ENCODE measurements at places on chromosomes 1 and 21.

- DNase-seq: no peak
These were observed 13.0 kb downstream of the TAL1 start for GRCh38 chr1:47219001-47219400.

DNA sequence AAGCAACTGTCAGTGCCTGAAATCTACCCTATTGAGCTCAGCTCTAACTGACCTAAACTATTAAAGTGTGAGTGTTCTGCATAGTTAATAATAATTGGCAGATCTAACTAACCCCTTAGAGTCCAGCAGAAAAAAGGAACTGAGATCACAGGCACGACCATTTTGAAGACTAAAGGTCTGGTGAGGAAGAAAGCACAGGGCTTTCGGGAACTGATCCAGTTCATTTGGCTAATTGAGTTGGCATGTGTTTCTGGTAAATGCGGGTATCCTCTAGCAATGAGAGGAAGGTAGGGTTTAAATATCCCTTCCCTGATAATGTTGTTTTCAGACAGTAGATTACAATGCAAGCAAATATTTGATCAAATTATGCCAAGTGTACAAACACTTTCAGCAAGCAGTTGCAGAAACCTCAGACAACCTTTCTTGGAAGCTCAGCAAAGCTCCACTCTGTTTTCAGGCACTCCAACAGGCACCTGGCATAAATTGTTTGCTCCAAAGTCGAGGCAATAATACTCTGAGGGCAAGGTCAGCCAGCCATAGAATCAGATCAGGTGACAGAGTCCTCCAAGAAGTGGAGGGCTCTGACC lies 100.8 kb downstream of the KCNK1 start:
- no peak for DNase-seq

- no peak for DNase-seq
These were observed 8.8 kb downstream of the TSEN15 start for GRCh38 chr1:184060316-184060715.

DNA sequence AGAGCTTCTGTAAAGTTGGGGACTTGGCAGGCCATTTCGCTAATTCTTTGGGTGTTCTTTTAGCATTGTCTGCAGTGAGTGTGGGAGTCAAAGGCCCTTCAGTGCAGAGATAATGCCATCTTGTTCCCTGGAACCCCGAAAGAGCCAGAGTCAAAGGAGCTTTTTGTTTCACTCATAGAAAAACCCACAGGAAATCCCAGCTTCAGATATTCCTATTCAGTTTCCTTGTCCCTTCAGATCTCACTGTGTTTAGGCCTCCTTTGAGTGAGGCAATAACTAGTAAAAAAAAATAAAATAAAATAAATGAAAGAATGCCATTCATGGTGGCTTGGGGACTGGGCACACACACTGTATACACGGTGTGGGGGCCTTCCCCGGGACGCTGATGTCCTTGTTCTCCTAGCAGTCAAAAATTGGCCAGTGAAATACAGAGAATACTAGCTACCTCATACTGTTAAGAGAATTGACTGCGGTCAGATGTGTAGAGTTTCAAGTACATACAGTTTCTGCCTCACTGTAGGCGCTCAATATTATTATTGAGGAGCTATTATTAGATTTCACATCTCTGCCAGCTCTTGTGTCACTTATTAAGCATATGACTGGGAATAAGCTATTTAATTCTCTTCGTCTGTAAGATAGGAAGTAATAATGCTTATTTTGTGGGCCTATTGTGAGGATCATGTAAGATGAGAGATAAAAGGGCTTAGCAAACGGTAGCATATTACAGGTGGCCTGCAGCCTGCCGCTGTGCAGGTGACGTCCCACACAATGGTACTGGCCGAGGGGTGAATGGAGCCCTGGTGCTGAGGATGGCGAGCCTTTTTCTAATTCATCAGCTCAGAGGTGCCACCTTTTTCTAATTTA lies 16.7 kb downstream of the DISC1 start:
- no peak for DNase-seq

GRCh38 chr1:226203240-226203639 lies 16.7 kb upstream of the ACBD3 start:
- no peak for DNase-seq

DNA sequence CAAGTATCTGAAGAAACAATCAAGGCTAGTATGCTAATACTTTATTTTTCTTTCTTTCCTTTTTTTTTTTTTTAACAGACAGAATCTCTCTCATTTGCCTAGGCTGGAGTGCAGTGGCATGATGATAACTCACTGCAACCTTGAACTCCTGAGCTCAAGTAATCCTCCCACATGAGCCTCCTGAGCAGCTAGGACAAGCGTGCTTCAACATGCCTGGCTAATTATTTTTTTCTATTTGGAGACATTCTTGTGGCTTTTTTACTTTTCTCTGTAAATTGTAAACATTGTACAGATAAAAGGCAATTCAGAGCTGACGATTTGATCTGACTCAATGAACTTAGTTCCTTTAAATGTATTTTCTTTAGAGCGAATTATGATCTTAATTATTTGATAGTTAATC lies 41.4 kb downstream of the CCDC18 start:
- no peak for DNase-seq

GRCh38 chr1:236179634-236180033 lies 37.3 kb downstream of the GPR137B start:
- DNase-seq: no peak

DNA sequence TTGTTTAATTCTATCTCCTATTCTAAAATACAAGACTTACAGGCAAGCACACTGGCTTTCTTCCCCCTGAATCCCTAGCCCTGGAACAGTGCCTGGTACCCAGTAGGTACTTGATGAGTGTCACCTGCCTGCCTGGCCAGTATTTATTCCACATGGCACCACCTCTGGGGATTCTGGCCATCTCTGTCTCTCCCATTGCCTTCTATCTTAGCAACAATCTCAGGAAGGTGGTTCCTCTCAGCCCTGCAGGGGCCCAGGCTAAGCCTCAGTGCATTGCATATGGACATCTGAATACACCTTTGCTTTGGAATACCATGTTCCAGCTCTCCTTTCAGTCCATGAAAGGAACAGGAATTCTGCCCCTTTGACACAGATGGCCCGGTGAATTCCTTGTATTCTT lies 81.0 kb downstream of the HIVEP3 start:
- no peak for DNase-seq

DNA sequence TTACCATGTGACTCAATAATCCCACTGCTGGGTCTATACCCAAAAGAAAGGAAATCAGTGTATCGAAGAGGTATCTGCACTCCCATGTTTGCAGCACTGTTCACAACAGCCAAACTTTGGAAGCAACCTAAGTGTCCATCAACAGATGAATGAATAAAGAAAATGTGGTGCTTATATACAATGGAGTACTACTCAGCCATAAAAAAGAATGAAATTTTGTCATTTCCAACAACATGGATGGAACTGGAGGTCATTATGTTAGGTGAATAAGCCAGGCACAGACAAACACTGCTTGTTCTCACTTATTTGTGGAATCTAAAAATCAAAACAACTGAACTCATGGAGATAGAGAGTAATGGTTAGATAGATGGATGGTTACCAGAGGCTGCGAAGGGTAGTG lies 79.3 kb downstream of the KIAA0319L start:
- no peak for DNase-seq

DNA sequence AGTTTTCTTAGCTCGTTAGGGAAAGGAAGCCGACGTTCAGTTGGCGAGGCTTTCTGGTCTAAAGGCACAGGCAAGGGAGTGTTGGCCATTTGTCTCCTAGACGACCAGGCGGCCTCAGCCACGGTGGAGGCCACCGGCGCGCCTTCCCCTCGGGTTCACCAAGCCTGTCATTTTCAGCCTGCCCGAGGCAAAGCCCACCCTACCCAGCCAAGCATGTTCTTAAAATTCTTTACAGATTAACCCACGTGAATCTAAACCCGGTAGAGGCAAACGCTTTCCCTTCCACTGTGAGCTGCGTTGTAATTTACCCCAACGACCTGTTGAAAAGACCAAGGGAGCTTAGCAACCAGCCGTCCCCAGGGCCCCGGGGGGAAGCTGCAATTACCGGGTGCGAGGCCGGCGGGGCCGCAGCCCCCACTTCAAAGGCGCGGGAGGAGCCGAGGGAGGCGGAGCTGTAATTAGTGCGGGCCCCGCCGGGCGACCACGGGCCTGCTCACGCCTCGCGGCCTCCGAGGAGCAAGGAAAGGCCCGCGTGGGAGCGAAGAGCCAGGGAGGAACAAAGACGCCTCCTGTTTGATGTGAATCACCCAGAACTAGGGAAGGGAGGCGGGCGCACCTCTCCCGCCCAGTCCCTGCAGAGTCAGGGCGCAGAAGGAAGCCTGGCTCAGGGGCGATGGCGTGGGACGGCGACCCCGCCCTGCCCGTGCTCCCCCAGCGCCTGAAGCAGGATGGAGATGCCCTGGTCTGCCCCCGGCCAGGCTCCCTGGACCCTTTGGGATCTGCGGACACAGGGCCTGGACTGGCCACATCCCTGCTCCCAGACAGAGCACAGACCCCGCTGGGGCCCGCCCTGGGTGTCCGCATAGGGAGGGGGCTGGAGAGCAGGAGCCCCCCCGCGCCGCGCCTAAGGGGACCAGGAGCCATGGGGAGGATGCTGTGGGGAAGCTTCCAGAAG lies 12.1 kb upstream of the TSPEAR start:
- no peak for DNase-seq
